Kidney glomerular epithelial cell (primary cell): ENCODE measurements at places on chromosomes 5 and 9.

GRCh38 chr5:172864747-172865146 is 30.7 kb downstream of the ERGIC1 start:
- no peak for DNase-seq

GRCh38 chr5:176392526-176392925 is 4.0 kb downstream of the HIGD2A start:
- no peak for DNase-seq

- no peak for DNase-seq
Observed at GRCh38 chr5:66494437-66494836, 101.8 kb upstream of the MAST4 start.

GRCh38 chr9:2638871-2639673 is 17.5 kb downstream of the VLDLR start:
- DNase-seq, result no peak

GRCh38 chr5:68257210-68257609 is 41.7 kb downstream of the PIK3R1 start:
- no peak for DNase-seq

DNA sequence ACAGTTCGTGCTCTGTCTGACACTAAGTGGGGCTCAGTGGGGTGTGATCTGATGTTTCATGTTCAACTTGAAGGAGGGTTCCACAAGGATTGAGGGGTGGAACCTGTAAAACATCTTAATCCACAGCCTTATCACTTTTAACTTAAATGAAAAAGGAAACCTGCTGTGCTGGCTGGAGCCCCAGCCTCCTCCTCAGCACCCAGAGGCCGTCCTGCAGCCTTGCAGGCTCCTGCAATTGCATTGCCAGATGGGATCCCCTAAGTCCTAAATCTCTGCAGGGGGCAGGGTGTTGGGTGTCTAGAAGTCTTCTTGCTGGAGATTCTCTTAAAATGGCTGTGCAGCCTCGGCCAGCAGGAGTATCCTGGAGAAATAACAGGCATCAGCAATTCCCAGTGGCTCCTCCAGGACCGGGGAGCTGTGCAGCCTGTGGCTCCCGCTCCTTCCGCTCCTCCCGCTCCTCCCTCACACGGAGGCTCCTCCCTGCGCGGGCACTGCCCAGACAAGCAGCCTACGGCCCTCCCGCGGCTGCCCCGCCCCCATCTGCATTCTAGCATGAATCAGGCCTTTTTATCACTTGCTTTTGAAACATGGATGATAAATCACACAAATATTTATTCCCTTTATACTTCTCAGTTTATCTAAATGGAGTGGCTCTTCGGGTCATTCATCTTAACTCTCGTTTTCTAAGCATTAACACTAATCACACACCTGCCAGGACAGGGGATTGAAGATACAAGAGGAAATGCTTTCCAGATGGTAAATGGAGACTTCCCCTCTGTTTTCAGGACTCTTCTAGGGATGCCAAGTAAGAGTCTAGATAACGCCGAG is 131.0 kb downstream of the ADAMTS16 start:
- peak; percentile 95 for DNase-seq

DNA sequence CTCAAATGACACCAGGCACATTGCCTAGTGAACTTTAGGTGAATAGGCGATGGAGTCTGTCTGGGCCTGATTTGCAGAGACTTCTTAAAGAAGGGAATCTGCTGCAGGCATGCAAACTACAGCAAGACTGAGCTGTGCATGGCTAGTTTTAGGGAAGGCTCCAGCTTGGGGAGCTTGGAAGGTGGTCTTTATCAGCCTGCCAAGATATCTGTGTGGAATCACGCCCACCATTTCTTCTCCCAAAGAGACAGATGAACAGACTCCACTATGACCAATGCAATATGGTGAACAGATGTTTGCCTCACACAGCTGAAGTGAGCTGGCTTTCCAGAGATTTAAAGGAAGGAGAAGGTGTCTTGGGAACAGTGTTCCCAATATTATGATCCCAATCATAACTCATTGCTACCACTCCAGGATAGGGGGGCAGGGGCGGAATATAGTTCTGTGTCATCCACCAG is 129.0 kb upstream of the HMHB1 start:
- no peak for DNase-seq

DNA sequence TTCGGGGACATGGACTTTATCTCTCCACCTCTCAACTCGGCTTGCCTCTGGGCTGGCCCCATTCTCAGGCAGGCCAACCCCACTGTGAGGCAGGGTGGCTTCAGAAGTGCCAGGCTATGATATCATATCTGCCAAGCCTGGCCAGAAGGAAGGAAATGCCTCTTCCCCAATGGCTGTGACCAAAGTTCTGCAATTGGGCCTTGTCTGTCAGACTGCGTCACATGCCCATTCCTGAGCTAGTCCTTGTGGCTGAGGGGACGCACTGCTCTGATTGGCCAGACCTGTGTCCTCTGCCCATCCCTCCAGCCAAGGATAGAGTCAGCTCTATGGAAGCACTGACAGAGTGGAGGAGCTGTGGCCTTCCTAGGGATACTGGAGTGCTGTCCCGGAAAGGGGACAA is 11.9 kb downstream of the SMIM23 start:
- DNase-seq, result no peak

DNA sequence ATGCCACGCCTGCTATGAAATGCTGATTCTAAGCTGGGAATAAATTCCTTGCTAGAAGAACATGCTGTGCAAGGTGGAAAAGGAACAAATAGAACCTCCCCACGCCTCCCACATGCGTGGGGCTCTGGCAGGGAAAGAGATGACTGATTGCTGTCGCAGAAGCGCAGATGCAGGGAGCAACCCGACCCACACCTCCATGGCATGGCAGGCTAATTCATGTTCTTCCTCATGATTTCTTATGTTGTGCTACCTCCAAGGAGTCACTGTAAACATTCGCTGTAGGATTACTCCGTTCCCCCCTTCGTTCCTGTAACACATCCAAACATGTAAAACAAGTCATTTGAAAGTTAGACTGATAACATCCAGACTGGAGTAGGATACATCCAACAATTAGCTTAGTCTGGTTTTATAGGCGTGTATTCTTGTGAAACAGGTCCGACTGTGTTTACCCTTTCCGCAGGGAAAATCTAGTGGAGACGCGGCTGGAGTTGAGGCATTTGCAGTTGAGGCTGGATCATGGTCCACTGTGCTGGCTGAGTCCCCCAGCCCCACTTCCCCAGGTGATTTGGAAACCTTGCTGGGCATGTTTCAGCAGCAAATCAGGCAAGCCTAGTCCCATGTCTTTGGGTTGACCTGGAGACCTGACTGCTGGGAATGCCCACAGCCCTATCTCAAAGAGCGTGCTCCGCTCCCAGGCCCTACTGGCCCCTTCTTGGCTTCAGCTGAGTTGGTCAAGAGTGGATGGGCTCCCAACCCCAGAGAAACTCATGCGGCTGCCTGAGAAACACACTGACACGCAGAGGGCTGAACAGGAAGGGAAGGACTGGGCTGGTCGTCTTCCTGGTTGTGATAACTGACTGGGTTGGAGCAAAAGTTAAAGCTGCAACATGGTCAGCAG is 24.8 kb upstream of the ANKRD33B start:
- no peak for DNase-seq

GRCh38 chr5:131571669-131572168 is 63.3 kb downstream of the RAPGEF6 start:
- no peak for DNase-seq

DNA sequence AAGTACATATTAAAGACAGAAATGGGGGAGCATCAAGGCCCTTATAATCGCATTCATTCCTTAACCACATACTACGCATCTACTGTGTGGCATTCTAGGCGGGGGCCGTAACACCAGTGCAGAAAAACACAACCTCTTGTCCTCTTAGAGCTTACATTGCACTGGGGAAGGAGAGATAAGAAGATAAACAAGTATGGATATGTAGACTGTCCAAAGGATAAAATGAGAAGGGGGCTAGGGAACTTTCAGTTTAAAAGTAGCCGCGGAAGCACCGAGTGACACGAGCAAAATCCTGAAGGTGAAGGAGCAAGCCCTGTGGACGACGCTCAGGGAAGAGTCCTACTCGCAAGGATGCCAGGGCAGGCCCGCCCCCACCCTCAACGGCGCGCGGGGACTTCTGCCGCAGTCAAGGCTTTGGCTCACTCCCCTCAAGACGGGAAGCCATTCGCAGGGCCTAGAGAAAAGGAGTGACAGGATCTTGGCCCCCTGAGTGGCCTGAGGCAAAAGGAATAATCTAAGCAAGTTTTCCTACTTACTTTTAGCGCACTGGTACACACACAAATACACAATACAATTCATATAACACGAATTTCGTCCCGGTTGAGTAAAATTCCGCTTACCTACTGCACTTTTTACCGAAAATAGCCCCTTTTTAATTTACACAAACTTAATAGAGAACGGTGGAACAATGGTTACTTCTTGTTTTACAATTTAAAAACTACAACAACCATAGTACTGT is 1.3 kb upstream of the NIPBL start:
- DNase-seq, result peak; percentile 45

GRCh38 chr5:120452471-120452870 is 11.6 kb upstream of the PRR16 start:
- DNase-seq, result no peak

DNA sequence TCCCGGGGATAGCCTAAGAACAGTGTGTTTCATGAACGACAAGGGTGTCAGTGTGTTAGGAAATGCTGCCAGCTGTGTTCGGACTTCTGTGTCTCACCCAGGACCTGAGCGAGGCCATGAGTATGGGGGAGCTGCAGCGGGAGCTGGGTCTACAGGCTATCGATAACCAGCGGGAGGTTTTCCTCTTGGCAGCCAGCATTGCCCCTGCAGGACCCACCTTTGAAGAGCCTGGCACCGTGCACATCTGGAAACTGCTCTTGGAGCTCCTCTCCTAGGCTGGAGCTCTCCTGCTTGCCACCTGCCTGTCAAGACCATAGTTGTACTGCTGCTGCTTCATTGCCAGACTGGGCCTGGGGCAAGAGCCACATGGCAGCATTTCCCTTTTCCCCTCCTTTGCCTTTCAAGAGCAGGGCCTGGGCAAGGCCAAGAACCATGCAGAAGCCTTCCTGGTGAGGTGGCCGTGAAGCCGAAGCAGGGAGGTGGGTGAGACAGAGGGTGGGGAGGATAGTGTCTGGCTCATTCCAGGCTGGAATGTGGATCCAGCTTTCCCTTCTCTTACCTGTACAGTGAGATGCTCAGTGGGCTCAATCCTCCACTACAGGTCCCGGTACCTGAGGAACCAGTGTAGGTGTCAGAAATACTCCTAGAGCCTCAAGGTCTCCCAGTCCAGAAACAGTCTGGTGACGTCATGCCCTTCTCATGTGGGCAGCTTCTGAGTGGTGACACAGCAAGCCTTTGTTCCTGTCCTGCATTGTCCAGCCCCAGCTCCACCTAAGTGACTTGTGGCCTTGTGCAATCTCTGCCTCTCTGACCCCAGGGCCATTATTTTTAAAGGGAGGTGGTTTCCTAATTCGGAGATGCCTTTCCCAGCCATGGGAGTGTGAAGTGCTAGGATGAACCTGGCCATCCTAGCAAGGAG is 6.6 kb downstream of the ARL10 start:
- no peak for DNase-seq

DNA sequence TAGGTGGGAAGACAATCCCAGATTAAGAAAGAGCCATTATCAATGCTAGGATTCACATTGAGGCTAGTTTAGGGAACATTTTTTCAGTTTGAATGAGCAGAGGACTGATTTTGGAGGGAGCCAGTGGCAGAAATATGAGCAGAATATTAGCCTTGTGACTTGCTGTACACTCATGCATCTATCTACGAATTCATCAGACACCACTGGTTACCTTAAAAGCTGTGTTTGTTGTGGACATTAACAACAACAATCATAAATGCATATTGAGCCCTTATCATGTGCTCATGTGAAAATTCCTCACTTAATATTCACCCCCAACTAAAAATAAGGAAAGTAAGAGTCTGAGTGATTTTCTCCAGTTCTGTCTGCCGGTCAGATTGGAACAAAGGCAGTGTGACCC is 9.9 kb upstream of the SH3TC2 start:
- DNase-seq, result no peak

DNA sequence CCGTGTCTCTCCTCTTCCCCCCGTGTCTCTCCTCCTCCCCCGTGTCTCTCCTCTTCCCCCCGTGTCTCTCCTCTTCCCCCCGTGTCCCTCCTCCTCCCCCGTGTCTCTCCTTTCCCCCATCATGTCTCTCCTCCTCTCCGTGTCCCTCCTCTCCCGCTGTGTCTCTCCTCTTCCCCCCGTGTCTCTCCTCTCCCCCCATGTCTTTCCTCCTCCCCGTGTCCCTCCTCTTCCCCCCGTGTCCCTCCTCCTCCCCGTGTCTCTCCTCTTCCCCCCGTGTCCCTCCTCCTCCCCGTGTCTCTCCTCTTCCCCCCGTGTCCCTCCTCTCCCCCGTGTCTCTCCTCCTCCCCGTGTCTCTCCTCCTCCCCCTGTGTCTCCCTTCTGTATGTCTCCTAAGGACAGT is 12.8 kb upstream of the RNU6ATAC start:
- no peak for DNase-seq

- DNase-seq, result peak; percentile 75
Observed at GRCh38 chr5:73215891-73216610, 43.1 kb downstream of the TMEM174 start.

DNA sequence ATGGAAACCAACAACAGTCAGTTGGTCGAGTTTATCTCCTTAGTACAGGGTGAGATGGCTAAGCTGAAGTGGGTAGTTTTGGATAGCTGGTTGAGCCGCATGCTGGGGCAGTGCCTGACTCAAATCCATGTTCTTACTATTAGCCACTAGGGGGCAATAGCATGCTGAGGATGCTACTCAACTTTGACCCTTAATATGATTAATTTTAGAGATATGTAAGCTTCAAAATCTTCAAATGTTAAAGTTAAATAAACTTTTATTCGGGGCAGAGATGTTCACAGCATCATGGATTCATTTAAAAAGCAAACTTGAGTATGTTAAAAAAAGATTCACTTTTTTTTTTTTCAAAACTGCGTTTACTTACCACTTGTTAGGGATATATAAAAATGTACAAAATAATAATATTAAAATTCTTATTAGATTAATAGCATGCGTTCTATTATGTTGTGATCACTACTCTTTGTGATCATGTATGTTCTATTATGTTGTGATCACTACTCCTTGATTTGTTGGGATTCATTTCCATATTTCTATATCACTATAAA is 57.0 kb downstream of the C9orf153 start:
- peak; percentile 36 for DNase-seq

DNA sequence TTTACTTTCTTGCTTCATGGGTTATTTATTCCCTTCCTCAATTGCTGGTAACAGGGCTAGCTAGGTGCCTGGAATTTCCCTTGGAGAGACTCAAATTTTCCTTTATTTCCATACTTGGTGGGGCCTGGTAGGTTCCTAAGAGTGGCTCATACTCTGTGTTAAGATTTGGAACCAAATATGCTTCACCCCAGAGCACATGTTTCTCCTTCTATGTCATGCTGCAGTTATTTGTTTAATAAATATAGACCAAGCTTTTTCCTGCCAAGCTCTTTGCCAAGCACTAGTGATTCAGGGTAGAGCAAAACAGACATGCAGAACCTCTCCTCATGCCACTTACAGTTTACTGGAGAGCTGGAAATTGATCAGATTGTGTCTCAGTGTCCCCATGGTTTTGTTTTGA is 290.3 kb upstream of the SGCD start:
- DNase-seq, result no peak

- no peak for DNase-seq
Observed at GRCh38 chr5:132641841-132642240, 16.1 kb upstream of the IL13 start.

- no peak for DNase-seq
Observed at GRCh38 chr9:136544548-136544963, 1.3 kb downstream of the NOTCH1 start.

GRCh38 chr9:23669776-23670175 is 156.3 kb downstream of the ELAVL2 start:
- no peak for DNase-seq
